GM23248 (cell line): ENCODE measurements at places on chromosomes 11 and 22. TPM values are rescaled to one million over a fixed set of nuclear protein-coding genes. Genes with fewer than 3 reads are reported as not detected.

Gene MS4A15
- not detected in 2 replicates for polyA plus RNA-seq

Gene DEPDC7
- 9.7 and 9.9 TPM in 2 replicates for polyA plus RNA-seq

Gene SLC22A25
- polyA plus RNA-seq, result not detected in 2 replicates

Gene C11orf24
- 105 and 109 TPM in 2 replicates for polyA plus RNA-seq

Gene OR10D3
- polyA plus RNA-seq, result not detected in 2 replicates

Gene ARHGAP20
- 0.62 and 0.84 TPM in 2 replicates for polyA plus RNA-seq

Gene ZP1
- 0.51 and 1.0 TPM in 2 replicates for polyA plus RNA-seq

Gene RBM4
- polyA plus RNA-seq, result 121 and 125 TPM in 2 replicates

Gene LRRC56
- polyA plus RNA-seq, result 0.72 and 0.86 TPM in 2 replicates

Gene TEAD1
- 52.3 and 52.4 TPM in 2 replicates for polyA plus RNA-seq

Gene TAF1D
- polyA plus RNA-seq, result 48.0 and 60.7 TPM in 2 replicates

Gene KIAA1671
- polyA plus RNA-seq, result 0.25 and 0.39 TPM in 2 replicates

Gene FXYD6
- 0.20 TPM in 1 of 2 replicates, not detected in the other for polyA plus RNA-seq

Gene PKDREJ
- 0.04 TPM in 1 of 2 replicates, not detected in the other for polyA plus RNA-seq

Gene RCOR2
- 0.24 TPM in 1 of 2 replicates, not detected in the other for polyA plus RNA-seq

Gene IL18
- 48.8 and 51.9 TPM in 2 replicates for polyA plus RNA-seq

Gene APBB1
- polyA plus RNA-seq, result 42.3 and 43.1 TPM in 2 replicates

Gene OR10S1
- not detected in 2 replicates for polyA plus RNA-seq

Gene FXYD2
- polyA plus RNA-seq, result not detected in 2 replicates

Gene SYT13
- not detected in 2 replicates for polyA plus RNA-seq

Gene GLB1L3
- not detected in 2 replicates for polyA plus RNA-seq

Gene WT1
- polyA plus RNA-seq, result not detected in 2 replicates

Gene VWCE
- 0.61 and 0.70 TPM in 2 replicates for polyA plus RNA-seq

Gene PARVG
- 0.27 TPM in 1 of 2 replicates, not detected in the other for polyA plus RNA-seq
